ENCODE measurements at places on chromosomes 11 and 22.

DNA sequence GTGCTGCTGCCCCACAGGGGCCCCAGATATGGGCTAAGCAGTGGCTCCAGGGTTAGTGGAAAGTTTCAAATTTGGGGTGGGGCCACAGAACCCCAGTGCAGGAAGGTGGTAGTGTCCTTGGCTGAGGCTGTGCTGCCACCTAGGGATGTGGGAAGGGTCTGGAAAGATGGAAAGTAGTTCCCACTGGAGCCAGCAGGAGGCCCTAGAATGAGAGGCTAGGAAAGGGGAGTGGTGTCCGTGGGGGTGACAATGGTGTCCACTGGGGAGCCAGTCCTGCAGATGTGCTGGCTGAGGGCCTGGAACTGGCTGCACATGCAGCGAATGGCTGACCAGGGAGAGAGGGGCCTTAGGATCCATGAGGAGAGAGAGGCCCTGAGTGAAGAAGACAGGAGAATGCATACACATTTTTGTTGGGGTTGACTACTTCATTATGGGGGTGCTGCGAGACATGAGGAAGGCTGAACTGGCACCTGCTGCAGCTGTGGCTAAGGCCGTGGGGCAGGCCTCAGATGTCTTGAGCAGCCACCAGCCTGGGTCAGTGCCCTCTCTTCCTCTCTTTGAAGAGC lies 21.1 kb downstream of the RFPL3 start:
- peak; percentile 73 for DNase-seq

GRCh38 chr11:92269021-92269420 lies 44.4 kb downstream of the FAT3 start:
- no peak for DNase-seq

- DNase-seq: no peak
Observed at GRCh38 chr11:69684651-69685050, 9.5 kb upstream of the LTO1 start.

DNA sequence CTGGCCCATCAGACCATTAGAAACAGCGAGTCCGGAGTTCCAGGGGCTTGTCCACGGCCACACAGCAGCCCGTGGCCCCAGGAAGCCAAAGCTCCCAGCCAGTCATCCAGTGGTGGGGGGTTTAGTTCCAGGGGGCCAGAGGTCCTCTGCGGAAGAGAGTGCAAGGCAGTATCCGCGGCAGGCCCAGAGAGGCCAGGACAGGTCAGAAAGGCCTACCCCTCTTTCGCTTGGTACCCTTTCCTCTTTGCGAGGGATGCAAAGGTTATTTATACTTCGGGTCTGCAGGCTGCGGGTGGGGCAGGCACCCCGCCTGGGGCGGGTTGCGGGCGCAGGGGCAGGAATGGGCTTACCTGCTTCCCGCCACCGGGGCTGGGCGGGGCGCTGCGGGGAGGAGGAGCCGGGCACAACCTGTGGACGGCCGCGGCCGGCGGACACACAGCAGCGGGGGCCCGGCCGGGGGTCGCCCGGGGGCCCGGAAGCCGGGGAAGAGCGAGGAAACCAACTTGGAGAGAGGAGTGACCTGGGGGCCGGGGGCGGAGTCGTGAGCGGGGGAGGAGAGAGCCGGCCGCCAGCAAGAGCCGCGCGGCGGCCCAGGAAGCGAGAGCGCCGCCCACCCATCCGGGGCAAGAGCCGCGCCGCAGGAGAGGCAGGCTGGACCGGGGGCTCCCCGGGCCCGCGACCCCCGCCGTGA lies at the start of gene SH3BP1:
TSS of gene SH3BP1 (plus strand) at position 600 of the 691 bp plus-strand sequence. CDS start 119 bp downstream, outside the sequence.
- DNase-seq: peak; percentile 55

DNA sequence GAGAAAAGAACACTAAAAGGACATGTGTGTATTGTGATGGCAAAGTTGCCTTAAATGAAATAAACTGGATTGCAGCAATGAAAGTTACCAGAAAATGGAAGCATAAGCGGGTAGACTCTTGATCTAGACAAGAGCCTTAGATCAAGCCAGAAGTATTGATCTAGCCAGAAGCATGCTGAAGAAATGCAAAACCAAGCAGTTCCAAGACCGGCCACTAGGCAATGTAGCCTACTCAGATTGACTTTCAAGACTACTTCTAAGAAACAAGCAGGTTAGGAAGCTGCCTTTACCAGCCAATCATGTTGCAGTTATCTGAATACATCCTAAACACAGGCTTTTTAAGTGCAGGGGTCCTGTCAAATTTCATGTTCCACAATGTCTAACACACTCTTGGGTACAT lies 54.6 kb downstream of the KCNA4 start:
- peak; percentile 55 for DNase-seq

GRCh38 chr11:17063171-17064002 lies 14.1 kb downstream of the RPS13 start:
- peak; percentile 78 for DNase-seq

DNA sequence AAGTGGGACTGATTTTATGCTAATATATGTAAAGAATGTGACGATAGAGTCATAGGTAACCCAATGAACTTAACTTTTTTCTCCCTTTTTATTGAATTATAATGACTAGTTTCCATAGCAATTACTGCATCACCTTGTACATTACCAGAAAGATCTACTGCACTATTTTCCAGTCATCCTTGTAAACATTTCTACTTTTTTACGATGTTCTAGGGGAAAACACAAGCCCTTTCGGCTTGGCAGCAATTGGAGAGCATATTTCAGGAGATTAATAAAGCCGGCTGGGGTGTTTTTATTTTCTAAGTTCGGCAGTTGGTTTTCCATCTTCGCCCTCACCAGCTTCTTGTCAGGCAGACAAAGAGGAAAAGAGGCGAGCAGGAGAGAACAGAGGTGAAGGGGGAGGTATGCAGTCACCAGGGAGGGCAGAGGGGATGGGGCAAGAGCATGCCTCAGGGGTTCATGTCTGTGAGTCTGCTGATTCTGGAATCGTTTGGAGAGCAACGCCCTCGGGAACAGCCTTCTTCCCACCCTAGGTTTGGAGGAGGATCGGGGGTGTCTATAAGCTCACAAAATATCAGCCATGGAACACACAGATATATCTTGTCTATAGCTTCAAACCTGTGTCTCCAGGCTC lies 476.4 kb downstream of the MIAT start:
- no peak for DNase-seq

DNA sequence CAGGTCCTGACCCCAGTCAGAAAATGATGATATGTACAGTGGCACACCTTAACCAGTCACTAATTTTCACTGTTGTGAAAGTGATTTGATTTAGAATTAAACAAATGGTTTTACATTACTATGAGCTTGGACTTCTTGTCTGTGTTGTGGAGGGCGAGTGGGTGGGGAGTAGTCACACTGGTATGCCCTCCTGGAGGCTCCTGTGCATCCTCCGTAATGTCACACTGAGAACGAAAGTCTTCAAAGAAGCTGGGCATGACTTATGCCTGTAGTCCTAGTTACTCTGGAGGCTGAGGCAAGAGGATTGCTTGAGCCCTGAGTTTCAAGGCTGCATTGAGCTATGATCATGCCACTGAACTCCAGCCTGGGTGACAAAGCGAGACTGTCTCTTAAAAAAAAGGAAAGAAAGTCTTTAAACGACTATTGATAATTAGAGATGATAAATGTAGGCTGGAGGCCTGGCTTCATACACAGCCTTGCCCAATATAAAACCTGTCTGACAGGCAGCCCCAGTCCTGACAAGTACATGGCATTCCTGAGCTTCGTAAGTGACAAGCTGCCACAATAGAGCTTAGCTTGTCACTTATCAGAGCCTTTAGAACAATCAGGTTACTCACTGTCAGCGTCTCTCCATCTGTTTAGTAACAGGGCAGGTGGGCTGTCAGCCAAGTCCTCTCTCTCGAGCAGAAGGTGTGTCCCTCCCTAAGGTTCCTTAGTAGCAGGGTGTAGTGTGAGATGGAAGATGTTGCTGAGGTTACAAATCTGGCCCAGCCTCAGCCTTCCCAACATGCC lies 5.0 kb upstream of the LIMK2 start:
- peak; percentile 42 for DNase-seq

DNA sequence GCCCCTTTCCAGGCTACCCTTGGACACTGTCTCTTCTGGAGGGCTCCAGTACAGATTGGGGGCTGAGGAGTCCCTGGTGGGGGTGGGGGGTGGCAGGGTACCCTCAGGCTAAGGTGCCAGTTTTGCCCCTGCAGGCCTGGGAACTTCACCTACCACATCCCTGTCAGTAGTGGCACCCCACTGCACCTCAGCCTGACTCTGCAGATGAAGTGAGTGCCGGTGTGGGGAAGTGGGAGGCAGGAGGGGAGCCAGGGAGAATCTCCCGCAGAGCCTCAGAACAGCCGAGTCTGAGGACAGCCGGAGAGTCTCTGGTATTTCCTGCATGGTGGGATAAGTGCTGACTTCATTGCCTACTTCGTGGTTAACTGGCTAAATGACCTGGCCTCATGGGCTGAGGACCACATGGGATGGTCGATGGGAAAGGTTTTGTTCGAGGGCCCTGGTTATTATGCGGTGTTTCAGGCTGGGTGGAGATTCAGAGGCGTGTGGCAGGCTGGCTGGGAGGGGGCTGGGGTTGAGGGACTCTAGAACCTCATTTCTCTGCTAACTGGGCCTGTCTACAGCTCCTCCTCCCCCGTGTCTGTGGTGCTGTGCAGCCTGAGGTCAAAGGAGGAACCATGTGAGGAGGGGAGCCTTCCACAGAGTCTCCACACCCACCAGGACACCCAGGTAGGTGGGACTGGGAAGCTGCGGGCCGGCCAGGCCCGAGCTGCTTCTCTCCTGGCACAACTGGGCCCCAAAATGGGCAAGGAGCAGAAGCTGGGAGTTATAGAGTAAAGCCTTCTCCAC lies 8.5 kb downstream of the TMEM258 start:
- DNase-seq: no peak

- DNase-seq: no peak
Observed at GRCh38 chr11:23780231-23780630, 716.6 kb upstream of the LUZP2 start.

- no peak for DNase-seq
Observed at GRCh38 chr11:106234794-106235193, 157.3 kb downstream of the AASDHPPT start.

DNA sequence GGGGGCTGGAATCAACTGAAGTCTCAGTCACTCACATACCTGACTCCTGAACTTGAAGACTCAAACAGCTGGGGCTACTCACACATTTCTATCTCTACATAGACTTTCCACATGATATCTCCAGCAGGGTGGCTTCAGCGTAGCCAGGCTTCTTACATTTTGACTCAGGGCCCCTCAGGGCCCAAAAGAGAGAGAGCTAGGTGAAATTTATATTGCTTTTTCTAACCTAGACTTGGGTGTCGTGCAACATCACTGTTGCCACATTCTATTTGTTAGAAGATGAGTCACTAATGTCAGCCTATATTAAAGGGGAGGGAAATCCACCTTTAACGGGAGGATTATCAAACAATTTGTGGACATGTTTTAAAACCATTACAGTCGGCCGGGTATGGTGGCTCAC lies 71.9 kb upstream of the RRM1 start:
- no peak for DNase-seq

DNA sequence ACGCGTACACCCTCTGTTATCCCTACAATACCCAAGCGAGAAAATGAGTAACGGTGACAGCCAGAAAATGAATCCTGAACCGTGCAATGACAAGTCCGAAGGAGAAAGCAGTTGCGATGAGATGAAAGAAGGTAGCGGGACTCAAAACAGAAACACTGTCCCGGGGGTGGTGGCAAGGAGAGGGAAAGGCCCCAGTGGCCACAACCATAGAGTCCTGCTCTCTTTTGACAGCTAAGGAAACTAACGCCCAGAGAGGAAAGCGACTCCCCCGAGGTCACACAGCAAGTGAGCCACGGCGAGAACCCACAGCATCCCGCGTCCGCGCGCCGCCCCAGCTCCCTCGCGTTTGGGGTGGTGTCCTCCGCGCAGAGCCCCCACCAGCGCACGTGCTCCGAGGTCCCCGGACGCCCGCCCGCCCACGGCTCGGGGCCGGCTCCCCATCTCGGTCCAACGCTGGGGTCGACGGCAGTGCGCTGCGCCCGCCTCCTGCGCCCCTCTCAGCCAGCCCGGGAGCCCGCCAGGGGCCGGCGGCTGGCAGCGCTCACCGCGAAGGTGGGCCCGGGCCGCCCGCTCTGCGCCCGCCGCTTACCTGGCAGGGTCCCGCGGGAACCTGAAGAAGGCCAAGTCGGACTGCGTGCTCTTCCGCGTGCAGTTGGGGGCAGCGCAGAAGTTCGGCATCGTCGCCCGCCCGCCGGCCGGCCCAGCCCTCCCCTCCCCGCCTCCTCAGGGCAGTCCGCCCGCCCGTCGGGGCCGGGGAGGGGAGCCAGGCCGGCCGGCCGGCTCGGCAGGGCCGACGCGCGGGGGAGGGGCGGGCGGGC lies 564 bp downstream of the THAP12 start:
- DNase-seq: no peak

- DNase-seq: no peak
Observed at GRCh38 chr11:45578316-45578715, 87.1 kb downstream of the CHST1 start.

DNA sequence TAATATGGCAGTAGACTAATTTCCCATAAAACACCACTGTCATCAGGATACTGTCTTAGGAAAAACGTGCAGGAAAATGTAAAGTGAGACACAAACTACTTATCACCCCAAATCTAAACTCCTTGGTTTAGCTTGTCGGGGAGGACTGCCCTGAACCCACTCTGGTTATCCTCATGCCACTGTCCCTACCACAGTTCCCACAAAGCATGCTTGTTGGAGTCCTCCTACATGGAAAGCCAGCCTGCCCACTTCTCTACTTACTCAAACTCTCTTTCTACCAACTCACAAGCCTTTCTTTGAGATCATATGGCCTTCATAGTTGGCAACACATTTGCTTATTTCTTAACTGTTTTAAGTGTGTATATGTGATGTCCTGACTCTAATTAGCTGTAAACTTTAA lies 179.0 kb downstream of the SWAP70 start:
- no peak for DNase-seq

GRCh38 chr22:42645938-42646568 lies 3.1 kb downstream of the CYB5R3 start:
- no peak for DNase-seq

DNA sequence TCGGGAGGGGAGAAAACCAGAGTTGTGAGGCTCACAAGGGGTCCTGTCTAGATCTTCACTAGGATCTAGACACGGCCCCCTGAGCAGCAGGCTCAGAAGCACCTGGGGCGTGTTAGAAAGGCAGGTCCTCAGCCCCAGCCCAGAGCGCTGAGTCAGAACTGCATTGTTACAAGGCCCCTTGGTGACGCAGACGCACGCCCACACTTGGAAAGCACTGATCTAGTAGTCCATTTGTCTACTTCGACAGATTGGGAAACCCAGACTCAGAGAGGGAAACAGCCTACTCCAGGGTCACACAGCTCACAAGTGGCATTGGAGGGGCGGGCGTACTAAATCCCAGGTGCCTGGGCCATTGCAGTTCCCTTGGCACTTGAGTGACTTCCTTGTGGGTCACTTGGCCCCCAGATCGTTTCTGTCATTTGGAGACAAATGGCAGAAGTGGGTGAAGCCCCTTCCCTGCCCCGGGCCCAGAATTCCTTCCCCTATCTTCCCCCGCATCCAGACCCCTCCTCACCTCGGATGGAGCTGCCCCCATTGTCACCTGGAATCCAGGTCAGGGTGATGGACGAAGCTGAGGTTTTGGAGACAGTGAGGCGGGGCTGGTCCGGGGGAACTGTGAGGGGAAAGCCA lies 110.8 kb downstream of the CEP164 start:
- no peak for DNase-seq

DNA sequence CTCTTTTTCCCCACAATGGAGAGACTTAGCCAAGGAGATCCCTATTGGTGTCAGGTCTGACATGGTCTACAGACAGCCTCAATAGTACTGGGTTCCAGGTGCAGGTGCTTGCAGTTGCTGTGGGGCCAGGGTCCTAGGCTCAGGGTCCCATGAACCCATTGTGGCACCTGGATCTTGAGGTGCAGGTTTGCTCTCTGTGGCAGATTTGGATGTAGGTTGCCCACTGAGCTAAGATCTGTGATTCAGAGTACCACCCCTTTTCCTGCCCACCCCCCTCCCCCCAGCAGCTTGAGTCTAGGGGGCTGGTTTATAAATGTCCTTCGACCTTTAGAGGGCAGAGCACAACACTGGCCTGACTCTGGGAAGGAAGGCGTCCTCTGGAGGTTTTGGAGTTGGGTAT lies 147.0 kb downstream of the APIP start:
- DNase-seq: no peak

Data from WERI-Rb-1 (cell line).